ENCODE measurements at places on chromosomes 12 and 14.

DNA sequence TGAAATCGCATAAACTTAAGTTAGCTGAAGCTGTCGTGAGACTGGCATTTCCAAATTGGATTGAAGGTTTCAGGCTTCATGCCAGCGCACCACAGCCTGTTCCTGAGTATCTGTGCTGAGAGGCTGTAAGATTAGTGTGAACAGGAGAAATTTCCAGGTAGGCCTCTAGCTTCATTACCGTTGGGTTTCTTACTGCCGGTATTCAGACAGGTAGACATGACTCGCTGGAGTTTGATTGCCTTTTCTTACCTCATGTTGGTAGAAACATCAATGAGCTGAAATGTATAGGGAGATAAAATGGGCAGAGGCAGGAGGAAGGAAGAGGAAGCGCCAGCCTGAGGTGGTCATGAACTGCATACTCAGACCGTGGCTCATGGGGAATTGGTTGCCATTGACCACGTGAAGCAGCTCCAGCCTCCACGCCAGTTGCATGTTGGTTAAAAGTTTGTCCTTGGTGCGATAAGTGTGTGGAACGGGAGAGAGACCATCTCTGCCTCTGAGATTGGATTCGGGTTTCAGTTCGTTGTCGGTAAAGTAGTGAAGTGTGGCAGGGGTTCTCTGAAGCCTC lies 42.3 kb upstream of the MMP17 start:
- no peak for DNase-seq

GRCh38 chr12:69324797-69325466 lies 23.2 kb upstream of the LYZ start:
- DNase-seq, result no peak

DNA sequence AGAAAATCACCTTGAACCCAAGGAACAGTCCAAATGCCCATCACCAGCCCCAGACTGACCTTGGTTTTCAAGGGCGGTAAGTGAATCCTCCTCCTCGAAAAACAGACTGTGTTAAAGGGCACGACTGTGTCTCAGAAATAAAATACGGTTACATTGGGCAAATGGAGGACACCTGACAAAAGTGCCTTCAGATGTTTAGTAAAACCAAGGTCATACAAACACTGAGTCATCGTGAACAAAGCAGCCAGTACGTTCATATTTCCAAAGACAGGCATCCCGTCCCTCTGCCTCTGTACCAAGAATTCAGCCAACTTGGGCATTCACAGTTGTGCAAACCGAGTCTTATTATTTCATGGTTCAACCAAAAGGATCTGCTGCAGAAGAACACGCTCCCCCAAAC lies 25.9 kb downstream of the FOXN3 start:
- no peak for DNase-seq

- no peak for DNase-seq
These were observed 452.2 kb downstream of the BCL11B start for GRCh38 chr14:98819867-98820206.

DNA sequence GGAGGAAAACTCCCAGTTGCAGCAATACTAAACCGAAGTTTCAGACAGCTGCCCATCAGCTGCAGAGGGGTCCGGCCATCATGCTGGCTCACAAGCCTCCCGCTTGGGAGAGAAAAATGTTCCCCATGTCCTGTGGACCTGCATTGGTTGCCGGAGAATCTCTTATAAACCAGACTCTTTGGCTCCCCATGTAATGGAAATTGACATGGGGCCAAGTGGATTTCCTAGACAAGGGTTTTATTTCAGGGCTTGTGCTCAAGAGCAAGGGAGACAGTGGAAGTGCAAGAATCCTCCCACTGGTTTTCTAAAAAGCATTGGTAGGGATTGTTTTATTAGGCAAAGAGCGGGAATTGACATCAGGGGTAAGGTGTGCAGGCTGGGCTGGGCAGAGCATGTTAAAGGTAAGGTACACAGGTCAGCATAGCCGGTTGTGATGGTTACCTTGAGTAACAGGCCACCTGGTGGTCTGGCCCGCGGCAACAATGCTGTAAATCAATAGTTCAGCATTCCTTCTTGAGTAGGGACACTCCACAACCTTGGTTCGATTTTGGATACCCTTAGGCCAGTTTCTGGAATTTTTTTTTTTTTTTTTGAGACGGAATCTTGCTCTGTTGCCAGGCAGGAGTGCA lies 135.4 kb downstream of the UNC79 start:
- DNase-seq, result no peak

DNA sequence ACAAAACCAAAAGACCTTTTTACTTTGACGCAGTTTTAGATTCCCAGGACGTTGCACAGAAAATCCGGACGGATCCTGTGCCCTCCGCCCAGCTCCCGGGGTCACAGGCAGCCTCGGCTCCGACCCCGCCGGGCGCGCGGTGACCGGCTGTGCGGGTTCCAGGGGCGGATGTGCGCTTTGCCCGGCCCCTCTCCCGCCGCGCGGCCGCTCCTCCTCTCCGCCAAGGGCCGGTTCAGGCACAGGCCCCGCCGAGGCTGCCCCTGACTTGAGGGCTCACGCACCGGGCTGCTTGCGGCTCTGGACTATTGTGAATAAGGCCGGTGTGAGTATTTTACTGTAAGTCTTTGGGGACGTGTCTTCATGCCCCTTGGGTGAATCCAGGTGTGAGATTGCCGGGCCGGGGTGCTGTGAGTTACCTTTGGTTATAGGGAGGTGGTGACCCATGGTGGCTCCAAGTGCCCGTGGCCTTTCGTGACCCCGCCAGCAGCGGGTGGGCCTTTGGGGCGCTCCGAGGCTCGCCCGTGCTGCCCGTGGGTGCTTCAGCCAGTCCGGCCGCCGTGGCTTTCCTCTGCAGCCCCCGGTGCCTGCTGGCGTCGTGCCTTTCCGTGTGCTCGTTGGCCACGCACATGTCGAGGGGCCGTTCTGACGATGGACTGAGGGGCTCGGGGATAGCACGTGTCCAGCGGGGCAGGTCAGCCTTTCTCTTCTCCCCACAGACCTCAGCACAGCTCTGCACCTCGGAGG lies 45.9 kb downstream of the NOC4L start:
- DNase-seq, result no peak

- DNase-seq, result no peak
These were observed 507.6 kb downstream of the PCNX1 start for GRCh38 chr14:71414631-71415403.

DNA sequence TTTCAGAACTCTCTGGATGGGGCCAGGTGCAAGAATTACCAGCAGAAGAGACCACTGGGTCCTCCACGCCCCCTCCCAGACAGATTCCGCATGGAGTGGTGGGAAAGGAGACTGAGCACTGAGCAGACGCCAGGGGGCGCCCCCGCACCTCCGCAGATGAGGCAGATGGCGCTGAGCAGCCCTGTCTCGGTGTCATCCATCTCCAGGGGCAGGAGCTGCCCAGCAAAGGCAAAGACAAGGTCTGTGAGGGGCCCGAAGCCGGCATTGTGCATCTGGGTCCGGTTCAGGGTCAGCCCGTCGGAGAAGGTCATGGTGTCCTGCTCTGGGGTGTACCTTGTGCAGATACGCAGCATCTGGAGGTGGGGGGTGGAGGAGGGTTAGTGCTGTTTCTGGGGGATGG lies 6.3 kb upstream of the ITGB7 start:
- DNase-seq, result peak; percentile 80

- DNase-seq, result no peak
These were observed 406.1 kb downstream of the SEC23A start for GRCh38 chr14:38696925-38697324.

DNA sequence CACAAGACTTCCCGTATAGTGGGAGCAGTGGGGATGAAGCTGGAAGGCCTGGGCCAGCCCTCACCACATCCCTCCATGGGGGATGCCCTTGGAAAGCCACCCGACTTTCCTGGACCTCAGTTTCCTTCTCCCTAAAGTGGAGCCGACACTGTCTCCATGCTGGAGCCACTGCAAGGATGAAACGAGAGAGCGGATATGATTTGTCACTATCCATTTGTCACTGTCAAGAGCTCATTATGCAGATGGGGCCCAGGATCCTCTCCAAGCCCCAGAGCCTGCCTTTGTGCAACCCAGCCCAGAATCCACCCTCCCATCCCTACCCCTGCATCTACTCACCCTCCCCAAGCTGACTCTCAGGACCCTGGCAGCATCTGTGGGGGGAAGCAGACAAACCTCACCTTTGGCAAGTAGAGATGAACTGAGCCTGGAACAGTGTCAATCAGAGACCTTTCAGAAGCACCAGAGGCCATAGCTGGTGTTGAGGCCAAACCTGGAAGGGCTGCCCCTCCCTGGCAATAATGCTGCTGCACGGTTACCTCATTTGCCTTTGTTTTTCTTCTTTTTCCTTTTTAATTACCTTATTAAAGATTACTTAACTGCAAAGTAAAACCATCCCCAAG lies 287.7 kb upstream of the RTL1 start:
- DNase-seq, result no peak

DNA sequence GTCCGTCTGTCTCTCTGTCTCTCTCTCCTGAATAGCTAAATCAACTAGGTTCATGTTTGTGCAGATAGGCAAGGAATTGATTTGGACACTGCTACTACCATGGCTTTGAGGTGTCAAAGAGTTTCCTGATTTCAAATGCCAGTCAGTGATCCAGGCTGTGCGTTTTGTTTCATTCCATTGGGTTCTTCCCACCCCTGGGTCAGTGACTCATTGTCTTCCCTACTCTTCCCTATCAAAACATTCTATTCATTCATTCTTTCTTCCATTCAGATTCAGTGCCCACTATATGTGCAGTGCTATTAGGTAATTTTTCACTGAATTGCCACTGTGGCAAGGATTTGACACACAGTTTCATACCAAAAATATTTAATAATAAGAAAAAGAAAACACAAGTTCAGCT lies 50.4 kb downstream of the RPH3A start:
- no peak for DNase-seq

DNA sequence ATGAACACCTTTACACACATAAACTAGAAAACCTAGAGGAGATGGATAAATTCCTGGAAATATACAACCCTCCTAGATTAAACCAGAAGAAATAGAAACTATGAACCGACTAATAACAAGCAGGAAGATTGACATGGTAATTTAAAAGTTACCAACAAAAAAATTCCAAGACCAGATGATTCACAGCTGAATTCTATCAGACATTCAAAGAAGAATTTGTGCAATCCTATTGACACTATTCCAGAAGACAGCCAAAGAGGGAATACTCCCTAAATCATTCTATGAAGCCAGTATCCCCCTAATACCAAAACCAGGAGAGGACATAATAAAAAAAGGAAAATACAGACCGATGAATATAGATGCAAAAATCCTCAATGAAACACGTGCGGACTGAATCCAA lies 102.6 kb upstream of the KRR1 start:
- no peak for DNase-seq

- DNase-seq, result no peak
These were observed 30.3 kb downstream of the HMGA2 start for GRCh38 chr12:65854629-65855028.

DNA sequence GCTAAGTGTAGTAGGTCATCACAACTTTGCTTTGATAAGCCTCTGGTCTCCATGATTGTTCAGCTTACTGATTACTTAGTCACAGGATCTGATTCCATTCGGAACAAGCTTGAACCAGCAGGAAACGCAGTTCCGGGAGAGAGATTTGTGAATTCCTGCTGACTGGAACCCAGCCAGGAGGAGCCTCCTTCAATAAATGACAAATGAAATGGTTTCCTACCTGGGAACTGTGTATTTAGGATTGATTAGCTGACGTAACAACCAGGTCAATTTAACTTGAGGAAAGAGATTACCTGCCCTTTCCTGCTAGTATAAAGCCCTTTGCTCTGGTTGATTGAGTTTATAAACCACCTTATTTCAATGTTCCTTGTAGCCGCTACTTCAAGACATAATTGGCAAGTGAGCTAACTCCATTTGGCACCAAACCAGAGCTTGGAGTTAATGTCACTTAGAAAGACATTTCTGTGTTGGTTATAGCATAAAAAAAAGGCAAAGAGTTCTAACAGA lies 35.1 kb upstream of the KCNH3 start:
- no peak for DNase-seq

DNA sequence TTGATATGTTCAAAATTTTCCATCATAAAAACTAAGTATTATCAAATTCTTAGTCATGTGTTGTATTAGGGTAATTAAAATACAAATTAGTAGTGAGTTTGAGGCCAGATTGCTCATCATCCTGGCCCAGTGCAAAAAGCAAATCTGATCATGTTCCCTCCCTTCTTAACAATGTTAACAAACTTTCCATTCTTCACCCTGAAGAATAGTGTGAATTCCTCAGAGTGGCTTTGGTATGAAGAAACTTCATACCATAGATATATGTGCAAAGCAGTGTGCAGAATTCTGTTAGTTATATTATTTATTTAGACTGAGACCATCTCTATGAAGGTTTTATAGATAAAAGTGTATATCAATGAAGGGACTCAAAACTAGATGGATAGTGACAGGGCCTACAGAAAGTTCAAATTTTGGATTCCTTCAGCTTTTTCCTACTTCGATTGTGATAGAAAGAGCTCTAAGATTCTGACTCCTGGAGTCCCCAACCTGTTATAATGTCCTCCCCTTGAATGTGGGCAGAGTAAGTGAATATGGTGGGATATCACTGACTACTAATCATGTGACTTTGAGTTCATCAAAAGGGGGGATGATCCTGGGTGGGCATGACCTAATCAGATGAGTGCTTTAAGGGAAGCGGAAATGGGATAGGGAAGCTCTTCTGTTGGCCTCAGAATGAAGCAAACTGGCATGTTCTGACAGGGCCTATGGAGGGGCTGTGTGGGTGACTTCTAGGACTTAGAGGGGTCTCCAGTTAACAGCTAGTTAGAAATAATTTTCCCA lies 271.4 kb downstream of the BTG1 start:
- no peak for DNase-seq

- DNase-seq, result no peak
These were observed 14.7 kb upstream of the LIMA1 start for GRCh38 chr12:50297996-50298395.

- no peak for DNase-seq
These were observed 370.4 kb downstream of the NPAS3 start for GRCh38 chr14:33309106-33309505.

DNA sequence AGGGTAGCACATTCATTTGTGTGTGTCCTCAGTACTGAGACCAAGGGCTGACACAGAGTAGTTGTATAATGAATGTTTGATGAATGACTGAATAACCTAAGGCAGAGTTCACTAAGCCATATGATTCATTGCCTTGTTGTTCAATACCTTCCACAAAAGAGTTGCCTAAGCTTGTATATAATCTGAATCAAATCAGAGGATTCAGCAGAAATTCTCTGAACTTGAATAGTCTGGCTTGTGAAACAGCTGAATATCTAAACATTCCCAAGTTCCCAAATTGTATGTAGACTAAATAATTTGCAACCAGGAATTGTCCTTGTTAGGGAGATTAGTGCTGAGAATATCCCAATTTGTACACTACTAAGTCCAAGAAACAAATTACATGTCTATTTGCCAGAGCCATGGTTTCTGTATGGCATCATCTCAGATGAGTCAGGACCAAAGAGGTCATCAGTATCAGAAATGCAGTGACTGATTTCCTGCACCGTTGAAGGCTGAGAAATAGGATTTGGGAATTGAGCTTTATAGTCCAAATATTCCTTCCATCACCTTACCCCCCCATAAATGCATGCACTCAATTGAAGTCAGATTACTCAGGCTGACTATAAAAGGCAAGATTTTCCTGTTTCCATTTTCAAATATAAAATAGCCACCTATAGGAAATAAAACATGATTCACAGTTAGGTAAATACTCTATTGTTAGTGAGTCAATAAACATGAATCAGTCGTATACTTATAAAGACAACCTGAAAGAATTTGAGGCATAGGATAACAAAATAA lies 168.7 kb downstream of the PHLDA1 start:
- no peak for DNase-seq

Measured in stimulated activated CD4-positive, alpha-beta T cell treated with anti-CD3 and anti-CD28 coated beads, TNF-alpha, amount 100 ng/mL, for 4 hours (primary cell).